SHP77 treated with DMSO at 0.1 percent for 48 hours (cell line): ENCODE measurements at places on chromosomes 13 and 19.
A peak's percentile ranks its signal among the peaks of the same experiment; 100 is the strongest.

- DNase-seq: no peak
These were observed 97.8 kb upstream of the UBL3 start for GRCh38 chr13:29948244-29948643.

GRCh38 chr19:5445561-5446055, 9.6 kb upstream of the ZNRF4 start:
- no peak for DNase-seq

- peak; percentile 61 for DNase-seq
These were observed 21.5 kb downstream of the EBPL start for GRCh38 chr13:49669735-49670309.

DNA sequence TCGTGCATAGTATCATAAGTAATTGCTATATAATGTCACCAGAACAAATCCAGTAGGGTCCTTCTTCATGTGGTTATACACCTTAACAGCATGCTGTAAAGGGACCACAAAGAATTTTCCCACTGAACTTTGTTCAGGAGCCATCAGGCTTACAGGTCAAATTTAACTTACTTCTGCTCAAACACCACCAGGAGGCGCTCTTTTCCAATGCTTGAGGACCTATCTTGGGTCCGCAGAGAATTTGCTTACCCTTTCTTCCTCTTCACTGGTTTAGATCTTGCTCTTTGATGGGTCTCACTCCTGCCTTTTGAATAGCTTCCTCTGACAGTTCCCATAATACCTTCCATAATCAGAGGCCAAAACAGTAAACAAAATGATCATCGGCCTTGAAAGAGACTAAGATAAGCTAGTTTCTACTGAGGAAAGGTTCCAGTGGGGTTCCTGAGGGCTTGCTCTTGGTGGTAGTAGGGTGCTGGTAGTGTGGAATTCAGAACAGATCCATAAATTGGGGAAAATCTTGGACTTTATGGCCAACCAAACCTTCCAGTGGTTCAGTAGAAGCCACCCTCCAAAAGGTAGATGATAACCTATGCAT, 37.4 kb downstream of the SCGB2B2 start:
- peak; percentile 22 for DNase-seq

DNA sequence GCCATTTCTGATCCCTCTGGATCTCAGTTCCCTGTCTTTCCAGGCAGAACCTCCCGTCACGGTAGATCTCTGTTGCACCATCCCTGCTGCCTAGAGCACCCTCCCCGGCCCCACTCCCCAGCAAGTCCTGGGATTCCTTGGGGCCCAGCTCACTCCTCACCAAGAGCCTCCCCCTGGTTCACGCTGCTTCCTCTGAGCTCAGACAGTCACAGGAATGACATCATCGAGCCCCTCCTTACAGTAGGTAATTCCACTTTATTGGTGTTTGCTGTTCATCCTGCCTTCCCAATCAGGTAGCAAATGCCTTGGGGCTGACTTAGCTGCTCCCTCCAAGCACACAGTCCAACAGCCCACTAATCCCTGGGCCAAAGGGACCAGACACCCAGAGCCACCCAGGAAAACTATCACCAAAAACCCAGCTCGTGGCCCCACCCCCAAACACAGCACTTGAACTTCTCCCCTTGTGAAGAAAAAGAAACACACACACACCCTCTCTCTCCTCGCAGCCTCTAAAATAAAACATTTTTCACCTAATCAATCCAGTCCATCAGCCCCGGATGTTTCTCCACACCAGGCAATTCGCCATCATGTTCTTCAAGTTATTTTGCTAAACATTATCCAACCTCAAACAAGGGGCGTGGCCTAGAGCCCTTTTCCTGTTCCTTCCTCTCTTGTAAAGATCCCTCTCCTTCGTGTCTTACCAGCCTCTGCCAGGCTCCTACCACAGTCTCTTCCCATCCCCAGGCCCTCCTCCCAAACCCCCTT, 2.5 kb downstream of the NAPA start:
- DNase-seq: no peak

DNA sequence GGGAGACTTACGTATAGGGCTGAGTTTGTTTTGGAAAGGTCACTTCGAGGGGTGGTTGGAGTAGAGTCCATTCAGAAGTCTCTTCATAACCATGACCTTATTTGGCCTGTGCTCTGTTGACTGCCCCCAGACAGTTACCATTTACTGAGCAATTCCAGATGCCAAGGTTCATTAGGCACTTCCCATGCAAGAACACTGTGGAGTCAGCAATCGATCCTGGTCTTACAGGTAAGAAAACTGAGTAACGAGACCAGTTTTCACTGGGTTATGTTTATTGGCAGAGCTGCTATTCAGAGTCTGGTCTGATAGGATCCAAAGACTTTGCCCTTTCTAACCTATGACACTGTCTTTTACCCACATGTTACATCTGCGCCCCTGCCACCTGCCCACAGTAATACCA, 134.7 kb downstream of the MTUS2 start:
- DNase-seq: no peak

DNA sequence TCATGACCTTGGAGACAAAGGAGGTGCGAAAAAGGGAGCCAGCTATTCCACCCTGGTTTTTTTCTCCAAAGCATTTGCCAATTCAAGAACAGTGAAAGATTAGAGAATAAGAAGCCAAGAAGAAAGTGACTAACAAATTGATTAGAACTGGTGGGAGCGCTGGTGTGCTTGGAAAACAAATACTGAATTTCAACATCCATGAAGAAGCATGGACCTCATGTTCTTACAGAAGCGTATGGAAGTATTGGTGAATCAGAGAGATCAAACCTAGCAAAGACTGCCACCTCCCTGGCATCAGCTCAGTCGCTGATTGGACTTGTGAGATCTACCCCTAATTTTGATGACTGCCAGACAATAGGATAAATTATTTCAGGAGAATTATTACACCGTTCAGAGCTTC, 195.3 kb downstream of the ITGBL1 start:
- DNase-seq: no peak

DNA sequence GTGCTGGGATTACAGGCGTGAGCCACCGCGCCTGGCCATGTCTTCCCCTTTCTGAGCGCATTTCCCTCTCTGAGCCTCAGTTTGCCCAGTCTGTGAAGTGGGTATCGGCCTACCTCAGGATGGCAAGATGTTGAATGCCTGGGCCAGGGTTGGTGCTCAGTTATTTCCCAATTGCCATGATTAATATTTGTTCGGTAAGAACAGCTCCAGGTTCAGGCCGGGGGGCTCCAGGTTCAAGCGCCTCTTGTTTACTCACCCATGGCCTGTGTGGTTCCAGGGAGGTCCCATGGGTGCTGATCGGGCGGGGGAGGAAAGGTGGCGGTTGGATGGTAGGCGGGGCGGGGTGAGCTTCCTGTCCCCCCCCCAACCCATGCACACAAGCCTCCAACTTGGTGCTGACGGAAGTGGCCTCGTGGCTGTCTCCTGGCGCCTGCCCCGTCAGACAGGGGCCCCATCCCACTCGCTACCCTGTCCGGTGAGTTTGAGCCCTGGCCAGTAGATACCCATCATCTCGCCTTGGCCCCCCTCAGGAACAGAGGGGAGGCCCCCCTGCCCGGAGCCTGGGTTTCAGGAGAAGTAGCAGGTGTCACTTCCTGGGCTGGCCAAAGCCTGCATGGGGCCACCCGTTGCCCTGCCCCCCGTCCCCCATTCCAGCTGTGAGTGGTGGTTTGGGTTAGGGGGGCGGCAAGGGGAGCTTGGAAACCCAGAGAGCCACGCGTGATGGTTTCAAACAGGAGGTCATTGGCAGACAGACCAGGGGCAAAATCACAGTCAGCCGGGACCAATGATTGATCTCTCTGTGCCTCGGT, at the start of gene FCHO1:
TSS of gene FCHO1 (plus strand) at position 375 of the 809 bp plus-strand sequence. CDS start 3,688 bp downstream, outside the sequence.
- DNase-seq: no peak

DNA sequence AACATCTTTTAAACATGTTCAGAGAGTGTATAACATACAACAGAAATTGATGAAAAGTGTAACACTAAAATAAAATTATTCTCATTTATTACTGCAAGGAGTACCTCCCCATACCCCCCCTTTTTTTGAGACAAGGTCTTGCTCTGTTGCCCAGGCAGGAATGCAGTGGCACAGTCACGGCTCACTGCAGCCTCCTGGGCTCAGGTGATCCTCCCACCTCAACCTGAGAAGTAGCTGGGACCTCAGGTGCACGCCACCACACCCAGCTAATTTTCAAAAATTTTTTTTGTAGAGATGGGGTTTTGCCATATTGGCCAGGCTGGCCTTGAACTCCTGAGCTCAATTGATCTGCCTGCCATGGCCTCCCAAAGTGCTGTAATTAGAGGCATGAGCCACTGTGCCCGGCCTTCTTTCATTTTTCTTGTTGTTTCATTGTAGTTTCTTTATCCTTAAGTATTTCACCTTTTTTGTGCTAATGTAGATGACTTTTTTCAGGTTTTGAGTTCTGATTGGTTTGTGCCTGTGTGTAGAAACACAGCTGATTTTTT, 28.3 kb downstream of the GATAD2A start:
- no peak for DNase-seq

DNA sequence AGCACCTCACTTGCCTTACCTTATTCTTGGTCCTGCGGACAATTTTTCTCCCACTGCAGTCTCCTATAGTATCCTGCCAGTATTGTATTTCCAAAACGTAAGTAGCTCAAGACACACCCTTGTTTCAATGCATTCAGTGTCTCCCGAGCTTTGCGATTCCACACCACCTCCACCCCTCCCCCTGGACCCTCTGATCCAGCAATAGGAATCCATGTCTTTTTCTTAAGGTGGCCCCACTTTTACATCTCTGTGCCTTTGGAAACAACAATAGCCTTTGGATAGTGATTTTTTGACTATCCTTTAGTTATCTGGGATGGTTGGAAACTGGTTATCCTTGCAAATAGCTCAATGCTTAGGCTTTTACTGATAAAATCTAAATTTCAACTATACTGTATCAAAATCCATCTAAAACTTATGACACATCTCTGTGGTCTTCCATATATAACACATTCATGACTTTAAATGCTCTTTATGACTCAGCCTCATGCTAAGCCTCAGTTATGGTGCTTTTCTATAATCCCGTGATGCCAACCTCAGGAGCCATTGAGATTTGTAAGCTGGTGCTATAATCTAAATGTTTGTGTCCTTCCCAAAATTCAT, 27.1 kb downstream of the FAM216B start:
- no peak for DNase-seq

DNA sequence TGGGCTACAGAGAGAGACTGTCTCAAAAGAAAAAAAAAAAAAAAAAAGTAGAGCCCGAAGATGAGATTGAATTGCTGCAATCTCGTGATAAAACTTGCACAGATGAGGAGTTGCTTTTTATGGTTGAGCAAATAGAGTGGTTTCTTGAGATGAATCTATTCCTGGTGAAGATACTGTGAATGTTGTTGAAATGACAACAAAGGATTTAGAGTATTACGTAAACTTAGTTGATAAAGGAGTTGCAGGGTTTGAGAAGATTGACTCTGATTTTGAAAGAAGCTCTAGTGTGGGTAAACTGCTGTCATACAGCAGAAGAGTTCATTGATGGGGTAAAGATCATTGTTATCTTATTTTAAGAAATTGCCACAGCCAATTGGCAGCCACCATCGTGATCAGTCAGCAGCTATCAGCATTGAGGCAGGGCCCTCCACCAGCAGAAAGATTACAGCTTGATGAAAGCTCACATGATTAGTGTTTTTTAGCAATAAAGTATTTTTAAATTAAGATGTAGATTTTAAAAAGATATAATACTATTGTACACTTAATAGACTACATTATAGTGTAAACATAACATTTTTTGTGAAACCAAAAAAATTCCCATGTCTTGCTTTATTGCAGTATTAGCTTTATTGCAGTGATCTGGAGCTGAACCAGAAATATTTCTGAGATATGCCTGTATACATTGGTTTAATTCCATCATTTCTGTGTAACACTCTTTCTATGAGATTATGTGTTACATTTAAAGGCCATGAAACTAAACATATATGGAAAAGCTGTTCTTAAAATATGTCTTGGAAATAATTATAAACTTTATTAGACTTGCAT, 43.1 kb downstream of the ZMYM2 start:
- DNase-seq: no peak

DNA sequence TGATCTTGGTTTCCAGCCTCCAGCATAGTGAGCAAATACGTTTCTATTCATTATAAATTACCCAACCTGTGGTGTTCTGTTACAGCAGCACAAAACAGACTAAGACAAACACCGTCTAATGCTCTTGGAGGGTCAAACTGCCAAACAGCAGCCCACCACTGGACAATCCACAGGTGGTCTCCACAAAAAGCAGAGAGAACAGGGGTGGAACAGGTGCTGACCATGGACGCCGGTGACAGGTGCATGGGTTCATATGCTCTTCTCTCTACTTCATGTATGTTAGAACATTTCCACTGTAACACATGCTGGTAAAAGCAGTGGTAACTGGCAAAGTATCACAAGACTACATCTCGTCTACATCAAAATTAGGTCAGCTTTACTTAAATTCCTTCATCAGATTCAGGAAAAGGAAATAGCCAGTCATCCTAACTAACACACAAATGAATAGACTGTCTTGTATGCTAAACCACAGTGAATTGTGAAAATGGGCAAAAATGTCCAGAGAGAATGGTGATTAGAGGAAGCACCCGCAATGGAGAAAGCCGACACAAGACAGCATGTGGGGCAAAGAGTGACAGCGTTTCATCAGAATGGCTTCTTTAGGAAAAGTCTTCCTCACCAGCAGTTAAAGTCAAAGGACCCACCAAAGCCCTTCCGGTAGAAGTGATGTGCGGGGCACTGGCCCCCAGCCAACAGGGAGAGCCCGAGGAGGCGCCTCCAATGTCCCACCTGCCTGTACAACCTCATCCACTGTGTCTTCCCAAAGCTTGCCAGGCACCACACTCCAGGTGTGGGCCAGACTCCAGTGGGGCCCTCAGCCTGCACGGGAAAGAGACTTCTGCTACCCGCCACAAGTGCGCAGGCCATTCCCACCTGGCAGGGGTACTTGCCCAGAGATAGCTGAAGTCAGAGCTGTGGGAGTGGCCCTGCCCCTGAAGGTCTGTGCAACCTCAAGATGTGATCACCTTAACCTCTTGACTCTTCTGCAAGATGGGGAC, 6.5 kb downstream of the CARS2 start:
- no peak for DNase-seq

GRCh38 chr13:36992362-36992761, 6.8 kb downstream of the ALG5 start:
- DNase-seq: no peak

DNA sequence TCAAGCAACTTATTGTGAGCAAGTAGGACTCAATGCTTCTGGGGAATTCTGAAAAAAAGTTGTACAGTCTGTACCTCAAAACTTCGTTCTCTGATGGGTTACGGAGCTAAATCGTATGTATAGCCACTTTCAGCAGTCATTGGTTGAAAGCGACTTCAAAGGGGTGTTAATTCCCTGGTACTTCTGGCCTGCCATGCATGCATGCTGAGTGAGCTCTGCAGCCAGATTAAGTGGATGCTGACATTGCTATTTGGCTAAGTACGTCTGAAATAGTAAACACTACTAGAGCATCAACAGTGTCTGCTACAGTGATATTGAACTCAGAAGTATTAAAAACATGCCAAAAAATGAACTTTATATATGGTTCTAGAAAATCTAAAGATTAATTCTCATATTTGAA, 1183.1 kb upstream of the PCDH20 start:
- no peak for DNase-seq

- DNase-seq: no peak
These were observed 8.5 kb upstream of the SIGLEC8 start for GRCh38 chr19:51466723-51467122.

DNA sequence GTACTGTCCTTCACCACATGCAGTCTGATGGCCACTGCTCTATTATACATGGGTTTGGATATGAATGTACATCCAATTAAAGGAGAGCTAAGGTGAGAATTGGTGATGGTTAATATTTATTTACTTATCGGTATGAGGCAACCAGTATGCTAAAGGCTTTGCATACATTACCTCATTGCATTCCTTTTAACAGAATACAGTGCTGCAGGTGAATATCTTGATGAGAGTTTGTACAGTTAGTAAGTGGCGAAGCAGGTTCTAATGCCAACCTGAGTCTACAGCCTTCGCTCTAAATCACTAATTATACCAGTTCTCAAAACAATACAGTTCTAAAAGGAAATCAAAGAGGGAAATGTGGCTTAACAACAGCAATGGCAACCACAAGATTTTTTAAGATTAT, 284.1 kb downstream of the ITGBL1 start:
- no peak for DNase-seq
